Activated CD4-positive, CD25-positive, alpha-beta regulatory T cell treated with anti-CD3 and anti-CD28 coated beads, Interleukin-2, amount 50 U/mL, for 16 hours (primary cell): ENCODE measurements at places on chromosomes 16 and 17.

DNA sequence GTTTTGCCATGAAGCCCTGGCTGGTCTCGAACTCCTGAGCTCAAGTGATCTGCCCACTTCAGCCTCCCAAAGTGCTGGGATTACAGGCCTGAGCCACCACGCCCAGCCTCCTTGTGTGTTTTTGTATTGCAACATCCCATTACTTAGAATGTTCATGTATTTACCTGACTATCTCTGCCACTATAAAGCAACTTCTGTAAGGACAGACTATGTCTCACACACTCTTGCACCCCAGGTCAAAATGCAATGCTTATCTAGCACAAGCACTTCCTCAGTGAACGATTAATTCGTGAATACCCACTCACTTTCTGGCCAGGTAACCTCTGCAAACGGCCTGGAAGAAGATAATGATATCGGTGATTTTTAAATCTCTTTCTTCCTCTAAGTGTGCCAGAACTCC lies 82.6 kb downstream of the NDEL1 start:
- DNase-seq: no peak

GRCh38 chr17:64385187-64386083 lies 5.2 kb downstream of the PECAM1 start:
- no peak for DNase-seq

DNA sequence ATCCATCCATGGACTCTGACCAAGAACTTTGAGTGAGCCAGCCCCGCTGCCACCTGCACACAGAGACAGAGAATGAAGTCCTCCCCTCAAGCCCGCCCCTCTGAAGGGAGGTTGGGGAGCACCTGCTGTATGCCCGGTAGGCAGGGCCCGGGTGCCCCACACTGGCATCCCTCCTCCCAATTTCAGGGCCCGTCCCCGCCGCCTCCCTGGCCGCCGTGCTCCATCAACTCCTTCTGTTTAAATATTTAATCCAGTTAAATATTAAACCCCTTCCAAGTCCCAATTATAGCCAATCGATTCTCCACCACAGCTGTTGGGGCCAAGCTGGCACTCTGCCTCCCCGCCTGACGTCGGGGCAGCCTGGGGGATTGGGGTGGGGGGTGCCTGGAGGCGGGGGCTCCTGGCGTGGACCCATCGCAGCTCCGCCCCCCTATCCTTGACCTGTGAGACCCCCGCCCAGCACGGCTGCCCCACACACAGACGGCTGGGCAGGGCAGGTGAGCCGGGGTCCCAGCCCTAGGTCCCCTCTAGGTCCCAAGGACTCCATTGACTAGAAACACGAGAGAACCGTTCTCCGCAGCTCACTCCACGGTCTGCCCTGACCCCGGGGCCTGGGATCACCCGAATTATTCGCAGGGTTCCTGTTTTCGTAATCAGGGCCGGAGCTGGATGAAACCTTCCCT lies 18.0 kb upstream of the CACNA1H start:
- DNase-seq: no peak

DNA sequence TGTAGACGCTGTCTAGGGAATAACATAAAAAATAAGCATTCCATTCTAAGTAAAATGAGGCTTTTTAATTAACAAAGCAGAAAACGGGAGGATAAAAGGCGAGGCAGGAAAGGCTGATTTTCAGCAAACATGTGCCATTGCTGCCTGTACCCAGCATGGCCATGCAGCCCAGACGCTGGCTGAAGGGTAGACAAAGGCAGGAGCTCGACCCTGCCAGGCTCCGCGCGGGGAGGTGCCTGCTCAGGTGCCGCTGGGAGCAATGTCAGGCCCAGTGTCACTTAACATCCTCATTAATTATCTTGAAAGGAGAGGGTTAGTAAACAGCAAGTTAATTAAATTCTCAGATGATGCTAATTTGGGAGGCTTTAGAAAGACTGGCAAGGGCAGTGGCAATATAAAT lies 136.0 kb downstream of the ZFHX3 start:
- no peak for DNase-seq

DNA sequence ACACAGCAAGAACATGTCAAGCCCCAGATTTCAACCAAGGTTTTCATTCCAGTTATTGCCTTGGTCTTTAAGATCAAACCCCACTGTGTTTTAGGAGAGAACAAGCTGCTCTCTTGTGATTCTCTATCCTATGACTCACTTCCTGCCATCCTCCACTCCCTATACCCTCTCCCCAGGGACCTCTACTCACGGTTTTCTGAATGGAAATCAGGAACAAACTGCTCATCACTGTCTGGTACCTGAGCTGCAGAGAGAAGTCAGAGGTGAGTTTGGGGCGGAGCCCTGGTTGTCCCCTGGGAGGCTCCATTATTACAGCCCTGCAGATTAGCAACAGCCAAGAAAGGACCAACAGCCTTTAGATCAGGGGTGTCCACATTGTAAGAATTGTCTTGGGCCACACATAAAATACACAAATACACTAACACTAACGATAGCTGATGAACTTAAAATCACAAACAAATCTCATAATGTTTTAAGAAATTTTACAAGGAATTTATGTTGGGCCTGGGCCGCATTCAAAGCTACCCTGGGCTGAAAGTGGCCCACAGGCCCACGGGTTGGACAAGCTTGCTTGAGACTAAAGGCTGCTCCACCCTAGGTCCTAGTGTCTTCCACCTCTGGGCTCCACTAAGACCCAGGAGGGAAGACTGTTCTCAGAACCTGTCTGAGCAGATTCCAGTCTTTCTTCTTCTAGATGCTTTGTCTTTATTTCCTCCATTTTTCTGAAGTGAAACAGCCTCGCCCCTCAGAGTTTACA lies 9.7 kb downstream of the ETV4 start:
- no peak for DNase-seq

- DNase-seq: no peak
Measured at GRCh38 chr17:27996202-27997043, 46.1 kb upstream of the NLK start.

GRCh38 chr16:3474136-3474779 lies 21.0 kb downstream of the C16orf90 start:
- DNase-seq: no peak
